ENCODE measurements at places on chromosomes 1 and 21.
A peak's percentile ranks its signal among the peaks of the same experiment; 100 is the strongest.

- DNase-seq, result peak; percentile 68
Observed at GRCh38 chr1:83905315-83905907, 93.5 kb downstream of the TTLL7 start.

DNA sequence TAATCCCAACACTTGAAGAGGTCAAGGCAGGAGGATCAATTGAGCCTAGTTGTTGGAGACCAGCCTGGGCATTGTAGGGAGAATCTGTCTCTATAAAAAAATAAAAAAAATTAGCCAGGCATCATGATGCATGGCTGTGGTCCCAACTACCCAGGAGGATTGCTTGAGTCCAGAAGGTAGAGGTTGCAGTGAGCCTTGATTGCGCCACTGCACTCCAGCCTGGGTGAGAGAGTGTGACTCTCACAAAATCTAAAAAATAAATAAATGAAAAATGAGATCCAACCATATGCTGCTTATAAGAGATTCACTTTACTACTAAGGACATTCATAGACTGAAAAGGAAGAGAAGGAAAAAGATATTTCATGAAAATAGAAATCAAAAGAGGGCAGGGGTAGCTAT is 47.1 kb upstream of the HP1BP3 start:
- DNase-seq, result no peak

- no peak for DNase-seq
Observed at GRCh38 chr1:93541045-93541444, 93.1 kb downstream of the FNBP1L start.

- no peak for DNase-seq
Observed at GRCh38 chr1:86421601-86422280, 2.2 kb upstream of the CLCA2 start.

GRCh38 chr1:107919953-107920352 is 45.0 kb downstream of the VAV3 start:
- DNase-seq, result no peak

DNA sequence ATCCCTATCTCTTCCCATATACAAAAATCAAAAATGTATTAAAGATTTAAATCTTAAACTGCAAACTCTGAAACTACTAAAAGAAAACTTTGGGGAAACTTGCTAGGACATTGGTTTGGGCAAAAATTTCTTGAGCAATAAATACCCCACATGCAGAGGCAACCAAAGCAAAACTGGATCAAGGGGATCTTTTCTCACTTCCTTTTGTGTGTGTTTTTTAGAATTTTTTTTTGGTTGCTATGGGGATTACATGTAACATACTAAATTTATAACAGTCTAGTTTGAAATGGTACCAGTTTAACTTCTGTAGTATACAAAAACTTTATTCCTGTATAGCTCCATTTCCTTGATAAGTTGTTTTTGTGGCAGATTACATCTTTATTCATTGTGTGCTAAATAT is 16.8 kb downstream of the MAST2 start:
- no peak for DNase-seq

DNA sequence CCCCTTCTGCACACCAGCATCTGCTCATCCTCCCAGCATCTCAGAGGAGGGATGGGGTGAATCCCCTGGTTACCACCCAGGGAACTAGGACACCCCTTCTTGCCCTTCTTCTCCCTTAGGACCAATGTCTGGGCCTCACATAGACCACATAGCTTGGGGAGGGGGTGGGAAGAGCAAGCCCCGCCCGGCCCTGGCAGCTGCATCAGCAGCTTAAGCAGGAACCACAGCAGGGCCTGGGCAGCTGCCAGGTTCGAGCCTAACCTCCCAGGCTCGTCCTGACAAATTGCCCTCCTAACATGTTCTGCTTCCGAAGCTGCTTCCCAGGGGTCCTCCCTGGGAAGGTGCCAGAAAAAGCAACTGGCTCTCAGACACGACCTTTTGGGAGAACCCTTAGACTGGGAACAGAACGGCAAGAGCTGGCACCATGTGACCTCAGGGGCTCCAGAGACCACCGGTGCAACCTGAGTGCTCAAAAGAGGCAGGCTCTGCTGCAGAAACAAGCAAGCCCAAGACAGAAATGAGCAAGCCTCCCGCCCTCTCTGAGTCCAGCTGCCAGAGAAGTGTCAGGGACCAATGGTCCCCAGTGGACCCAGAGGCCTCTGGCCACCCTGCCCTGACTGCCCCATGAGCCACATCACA is 18.4 kb upstream of the CLSTN1 start:
- no peak for DNase-seq

DNA sequence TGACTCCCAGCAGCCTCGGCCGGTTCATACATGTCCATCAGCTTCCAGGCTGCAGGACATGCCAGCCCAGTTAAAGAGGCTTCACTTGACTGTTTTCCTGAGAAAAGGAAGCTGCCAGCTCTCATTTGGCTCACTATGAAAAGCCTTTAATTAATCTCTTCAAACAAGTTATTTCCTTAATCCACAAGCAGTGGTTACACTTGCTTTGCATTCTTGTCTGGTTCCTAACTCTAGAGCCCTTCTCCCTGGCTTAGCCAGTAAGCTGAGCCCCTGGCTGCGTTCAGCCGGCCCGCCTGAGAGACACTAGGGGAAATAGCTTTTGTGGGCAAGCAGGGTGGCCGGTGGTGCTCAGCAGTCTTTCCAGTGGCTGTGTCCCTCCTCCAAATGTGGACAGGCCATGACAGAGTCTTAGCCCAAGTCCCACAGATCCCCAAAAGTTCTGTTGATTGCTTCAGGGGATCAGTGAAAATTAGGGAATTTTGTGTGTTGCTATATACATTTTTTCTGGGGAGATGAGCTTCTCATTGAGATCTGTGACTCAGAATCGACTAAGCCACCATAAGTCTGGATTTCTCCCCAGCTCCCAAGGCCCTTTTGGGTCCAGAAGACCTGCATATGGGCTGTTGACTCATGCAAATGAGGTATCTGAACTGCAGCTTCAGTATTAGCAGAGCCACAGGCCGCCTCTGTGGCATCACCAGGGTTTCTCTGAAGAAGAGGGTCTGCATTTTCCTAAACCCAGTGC is 10.1 kb downstream of the ATF3 start:
- DNase-seq, result peak; percentile 84

DNA sequence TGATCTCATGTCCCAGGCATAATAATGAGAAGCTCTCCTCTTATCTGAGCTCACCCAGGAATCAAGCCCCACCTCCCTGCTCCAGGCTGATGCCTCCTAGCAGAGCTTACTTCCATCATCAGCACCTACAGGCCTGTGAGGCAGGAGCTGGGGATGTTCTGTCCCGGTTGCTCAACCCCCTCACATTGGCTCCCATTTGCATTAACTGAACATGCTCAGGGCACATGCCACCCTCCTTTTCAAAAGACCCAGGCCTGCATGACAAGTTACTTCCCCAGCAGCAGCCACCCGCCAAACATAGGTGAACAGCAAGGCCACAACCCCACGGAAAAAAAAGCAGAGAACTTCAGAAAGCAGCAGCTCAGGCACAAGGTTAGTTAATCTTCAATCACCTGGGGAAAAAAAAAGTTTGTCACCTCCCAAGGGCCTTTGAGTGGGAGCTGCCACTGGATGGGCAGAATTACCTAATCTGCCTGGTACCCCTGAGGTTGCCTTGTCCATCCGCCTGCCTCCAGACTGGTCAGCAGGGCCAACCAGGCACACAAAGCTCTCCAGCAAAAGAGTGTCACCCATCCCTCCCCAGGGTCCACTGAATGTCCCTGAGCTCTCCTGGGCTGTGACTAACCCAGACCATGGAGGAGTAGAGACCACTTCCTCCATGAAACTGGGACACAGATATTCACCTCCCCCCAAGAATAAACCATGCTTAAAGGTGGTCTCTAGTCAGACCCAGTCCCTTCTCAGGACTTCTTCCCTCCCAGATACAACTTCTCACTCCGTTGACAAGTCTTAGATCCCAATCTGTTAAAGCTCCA is 4.4 kb downstream of the KCNN3 start:
- DNase-seq, result no peak

DNA sequence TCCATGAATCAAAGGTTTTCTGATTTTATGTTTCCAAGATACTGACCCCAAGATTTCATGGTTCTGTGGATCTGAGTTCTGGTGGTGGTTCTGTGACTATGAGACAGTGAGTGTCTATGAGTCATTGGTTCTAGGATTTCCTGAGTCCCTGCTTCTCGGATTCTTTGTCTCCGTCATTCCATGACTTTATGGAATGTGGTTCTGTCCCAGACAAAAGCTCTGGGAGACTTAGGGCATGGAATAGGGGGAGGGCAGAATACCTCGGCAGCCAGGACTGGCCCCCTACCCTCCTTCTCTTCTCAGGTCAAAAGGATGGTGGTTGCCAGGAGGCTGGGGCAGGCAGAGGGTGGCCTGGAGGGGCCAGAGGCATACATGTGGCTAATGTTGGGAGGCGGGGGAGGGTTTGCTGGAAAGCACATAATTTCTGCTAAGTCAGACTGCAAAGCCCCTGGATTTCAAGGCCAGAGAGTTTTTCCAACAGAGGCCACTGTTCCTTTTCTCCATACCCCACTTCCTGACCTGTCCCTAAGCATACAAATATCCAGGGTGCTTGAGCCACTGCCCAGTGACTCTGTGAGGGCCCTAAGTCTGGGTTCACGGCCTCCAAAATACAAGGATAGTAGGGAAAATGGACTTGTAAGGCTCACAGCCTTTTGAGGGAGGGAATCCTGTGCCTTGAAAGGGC is 17.2 kb downstream of the CDCP2 start:
- DNase-seq, result no peak

- peak; percentile 43 for DNase-seq
Observed at GRCh38 chr21:43786300-43786806, 3.0 kb upstream of the RRP1 start.

GRCh38 chr1:204113896-204114295 is 37.9 kb downstream of the ETNK2 start:
- DNase-seq, result no peak

GRCh38 chr21:33332143-33332542 is 7.4 kb downstream of the IFNAR1 start:
- no peak for DNase-seq

DNA sequence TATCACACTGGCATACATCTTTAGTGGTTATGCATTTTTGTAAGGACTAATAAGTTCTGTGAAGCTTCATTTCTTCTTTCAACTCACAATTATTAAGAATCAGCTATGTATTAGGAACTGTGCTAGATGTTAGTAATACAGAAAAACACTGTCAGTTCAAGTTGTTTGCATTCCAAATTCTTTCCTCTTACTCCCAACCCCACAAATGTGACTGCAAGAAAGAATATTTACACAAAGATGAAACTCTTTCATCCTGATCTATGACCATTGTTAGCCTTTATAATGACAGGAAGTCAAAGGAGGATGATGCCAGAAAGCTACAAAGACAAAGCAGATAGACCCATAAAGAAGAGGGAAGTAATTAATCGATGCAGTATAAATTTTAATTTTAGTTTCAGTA is 21.0 kb upstream of the GADD45A start:
- no peak for DNase-seq

GRCh38 chr1:119987112-119987511 is 82.3 kb downstream of the NOTCH2 start:
- DNase-seq, result no peak

GRCh38 chr1:60245324-60245723 is 171.8 kb upstream of the C1orf87 start:
- DNase-seq, result no peak

DNA sequence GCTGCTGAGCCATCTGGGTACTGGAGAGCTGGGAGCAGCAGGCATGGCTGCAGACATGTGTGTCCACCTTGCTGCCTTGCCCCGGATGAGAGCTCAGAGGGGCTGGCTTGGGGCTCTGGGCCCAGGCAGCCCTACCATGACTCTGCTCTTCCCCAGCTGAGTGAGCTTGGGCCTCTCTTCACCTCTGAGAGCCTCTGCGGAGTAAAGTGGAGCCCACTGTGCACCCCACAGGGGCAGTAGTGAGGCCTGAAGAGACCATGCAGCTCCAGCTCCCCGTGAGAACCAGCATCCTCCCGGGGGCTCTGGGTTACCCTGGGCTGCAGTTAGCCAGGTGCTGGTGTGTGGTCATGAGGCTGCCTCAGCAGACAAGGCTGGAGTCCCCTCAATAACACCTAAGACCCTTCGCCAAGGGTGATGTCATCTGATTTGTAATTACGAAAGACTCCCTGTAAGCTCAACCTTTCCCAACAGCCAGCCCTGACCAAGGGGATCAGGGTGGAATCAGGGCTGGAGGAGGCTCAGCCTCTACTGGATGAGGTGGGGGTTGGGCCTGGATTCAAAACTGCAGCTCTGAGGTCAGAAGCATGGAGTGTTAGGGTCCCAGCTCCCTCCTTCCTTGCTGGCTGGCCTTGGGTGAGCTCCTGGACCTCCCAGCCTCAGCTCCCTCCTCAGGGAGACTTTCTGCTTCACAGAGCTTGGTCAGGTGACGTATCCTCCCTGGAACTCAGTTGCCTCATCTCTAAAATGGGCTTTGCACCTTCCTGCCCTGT is 308.0 kb downstream of the MATN1 start:
- DNase-seq, result no peak

DNA sequence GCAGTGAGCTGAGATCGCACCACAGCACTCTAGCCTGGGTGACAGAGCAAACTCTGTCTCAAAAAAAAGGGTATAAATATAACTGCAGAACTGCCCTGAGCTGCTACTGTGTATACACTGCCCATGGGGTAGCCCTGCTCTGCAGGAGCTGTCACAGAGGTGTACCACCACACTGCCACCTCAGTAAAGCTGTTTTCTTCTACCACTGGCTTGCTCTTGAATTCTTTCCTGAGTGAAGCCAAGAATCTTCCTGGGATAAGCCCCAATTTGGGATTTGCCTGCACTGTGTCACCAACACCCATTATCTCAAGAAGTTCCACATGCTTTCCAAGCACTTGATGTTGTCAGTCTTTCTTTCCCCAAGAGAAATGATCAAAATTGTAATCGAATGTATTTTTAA is 30.6 kb upstream of the SLC6A9 start:
- no peak for DNase-seq

DNA sequence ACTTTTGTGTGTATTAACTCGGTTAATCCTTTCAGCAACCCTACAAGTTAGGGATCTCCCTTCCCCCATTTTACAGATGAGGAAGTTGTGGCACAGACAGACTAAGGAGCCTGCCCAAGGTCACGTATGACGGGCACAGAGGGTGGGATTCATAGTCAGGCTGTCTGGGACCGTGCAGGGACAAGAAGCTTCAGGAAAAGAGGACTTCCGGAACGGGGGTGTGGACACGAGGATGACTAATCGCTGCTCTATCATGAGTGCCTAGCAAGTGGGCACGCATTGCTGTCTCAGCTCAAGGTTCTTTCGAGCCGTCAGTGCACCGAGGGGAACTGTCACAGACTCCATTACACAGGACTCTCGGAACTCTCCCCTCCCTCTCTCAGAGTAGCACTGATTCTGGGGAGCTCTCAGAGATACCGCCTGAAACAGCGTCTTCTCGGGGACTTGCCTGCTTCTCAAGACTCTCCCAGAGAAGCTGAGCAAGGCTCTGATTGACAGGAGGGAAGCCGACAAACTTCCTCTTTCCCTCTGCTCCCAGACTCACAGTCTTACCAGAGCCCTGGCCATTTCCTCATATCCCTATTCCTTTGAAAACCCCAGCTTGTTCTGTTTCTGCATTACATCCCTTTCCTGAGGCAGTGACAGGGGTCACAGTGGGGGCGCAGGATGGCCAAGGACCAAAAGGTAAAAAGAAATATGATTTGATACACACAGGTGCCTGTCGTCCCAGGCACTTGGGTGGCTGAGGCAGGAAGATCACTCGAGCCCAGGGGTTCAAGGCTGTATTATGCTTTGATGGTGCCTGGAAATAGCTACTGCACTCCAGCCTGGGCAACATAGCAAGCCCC is 14.4 kb downstream of the FHAD1 start:
- DNase-seq, result no peak

Data from eye (tissue), 1 donor.